Activated T-helper 1 cell treated with Interleukin-2 at 50 U/mL for 16 hours (primary cell): ENCODE measurements at places on chromosomes 12 and 14.

- DNase-seq, result no peak
Observed at GRCh38 chr14:92880351-92880750, 42.6 kb upstream of the CHGA start.

GRCh38 chr12:49708851-49709250 lies 1.6 kb upstream of the FMNL3 start:
- no peak for DNase-seq

GRCh38 chr14:81211844-81212243 lies 8.9 kb downstream of the GTF2A1 start:
- no peak for DNase-seq

GRCh38 chr12:116135209-116135930 lies 142.1 kb downstream of the MED13L start:
- no peak for DNase-seq

DNA sequence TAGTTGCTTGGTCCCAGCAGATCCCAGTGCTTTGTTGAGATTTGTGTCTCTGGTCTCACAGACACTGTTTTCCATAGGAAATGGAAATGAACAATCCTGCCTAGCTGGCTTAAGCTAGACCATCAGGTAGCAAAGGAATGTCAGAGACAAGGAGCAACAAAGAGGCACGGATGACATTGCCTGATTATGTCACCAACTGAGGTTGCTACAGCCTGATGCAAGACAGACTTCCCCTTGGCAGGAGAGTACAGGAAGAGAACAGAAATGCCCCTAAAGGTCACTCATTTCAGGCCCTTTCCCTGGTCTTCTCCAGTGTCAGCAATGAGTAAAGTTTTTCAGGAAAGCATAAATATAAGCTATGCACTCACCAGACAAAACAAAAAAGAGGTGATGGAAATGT lies 2.0 kb upstream of the PRB2 start:
- DNase-seq, result no peak

GRCh38 chr14:61609191-61609843 lies 86.0 kb upstream of the HIF1A start:
- no peak for DNase-seq

DNA sequence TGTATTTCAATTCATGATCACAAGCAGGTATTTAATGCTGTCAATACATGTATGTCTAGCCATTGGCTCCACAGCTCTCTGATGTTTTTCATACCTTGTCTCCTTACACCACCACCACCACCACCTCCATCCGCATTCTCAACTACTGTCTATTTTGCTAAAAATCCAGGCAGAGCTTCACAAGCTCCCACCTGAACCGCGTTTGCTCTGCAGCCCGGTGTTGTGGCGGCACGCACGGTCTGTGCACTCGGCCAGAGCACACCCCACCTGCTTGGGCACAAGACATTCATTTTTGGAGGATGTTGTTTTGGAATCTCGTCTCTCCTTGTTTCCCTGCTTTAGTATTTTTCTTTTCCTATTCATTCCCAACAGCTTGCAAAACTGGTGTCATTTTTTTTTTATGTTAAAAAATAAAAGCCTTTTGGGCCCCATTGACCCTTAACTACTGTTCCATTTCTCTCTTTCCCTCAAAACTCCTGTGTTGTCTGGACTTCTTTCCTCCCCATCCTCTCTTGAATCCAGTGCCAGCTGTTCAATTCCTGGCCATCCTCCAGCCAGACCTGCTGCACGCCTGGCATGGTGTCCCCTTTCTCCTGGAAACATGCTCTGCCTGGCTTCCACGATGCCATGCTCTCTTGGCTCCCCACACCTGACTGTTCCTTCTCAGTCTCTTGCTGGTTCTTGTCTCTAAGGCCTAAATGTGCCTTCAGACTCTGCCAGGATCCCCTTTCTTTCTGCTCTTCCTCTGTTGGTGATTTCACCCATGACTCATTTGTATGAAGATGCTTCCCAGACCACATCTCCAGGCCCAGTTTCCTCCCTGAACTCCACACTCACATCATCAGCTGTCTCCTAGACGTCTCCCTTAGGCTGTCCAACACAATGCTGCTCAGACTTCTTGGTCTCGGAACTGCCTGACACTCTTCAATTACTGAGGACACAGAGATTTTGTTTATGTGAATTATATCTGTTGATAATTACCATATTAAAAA lies 37.9 kb downstream of the PIWIL1 start:
- no peak for DNase-seq

DNA sequence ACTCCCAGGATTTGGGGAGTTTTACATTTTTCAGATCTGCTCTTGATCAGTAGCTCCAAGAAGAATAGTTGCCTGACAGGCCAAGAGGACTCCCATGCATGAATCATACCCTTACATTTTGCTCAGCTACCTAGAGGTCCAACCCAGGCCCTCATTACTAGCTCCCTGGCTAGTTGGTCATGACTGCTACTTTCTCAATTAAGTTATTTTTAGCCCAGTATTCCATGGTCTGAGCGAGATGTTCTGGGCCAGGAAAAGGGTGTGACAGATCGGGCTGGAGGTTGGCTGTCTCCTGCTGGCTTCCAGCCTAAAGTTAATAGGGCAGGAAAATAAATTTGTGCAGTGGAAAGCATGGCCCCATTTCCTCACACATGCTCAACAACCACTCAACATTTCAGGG lies 379.2 kb downstream of the GRIN2B start:
- DNase-seq, result no peak

- peak; percentile 30 for DNase-seq
Observed at GRCh38 chr12:98399532-98399931, 115.9 kb upstream of the TMPO start.

- no peak for DNase-seq
Observed at GRCh38 chr14:71183876-71184689, 276.8 kb downstream of the PCNX1 start.

DNA sequence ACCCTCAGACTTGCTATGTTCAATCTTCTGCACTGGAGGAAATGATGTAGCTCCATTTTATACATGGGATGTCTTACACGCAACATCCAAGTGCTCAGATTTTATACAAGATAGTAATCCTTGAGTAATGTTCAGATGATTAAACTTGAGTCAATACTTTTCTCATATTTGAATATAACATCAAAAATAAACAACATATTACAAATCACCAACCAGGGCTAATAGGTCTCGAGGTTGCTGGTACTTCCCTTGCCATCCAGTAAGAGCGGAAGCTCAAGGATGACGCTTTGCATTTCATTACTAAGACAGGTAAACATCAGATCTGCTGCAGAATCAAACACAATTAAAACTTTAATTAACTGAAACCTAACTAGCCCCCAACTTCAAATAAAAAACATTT lies 97.3 kb downstream of the FOXN3 start:
- DNase-seq, result no peak

DNA sequence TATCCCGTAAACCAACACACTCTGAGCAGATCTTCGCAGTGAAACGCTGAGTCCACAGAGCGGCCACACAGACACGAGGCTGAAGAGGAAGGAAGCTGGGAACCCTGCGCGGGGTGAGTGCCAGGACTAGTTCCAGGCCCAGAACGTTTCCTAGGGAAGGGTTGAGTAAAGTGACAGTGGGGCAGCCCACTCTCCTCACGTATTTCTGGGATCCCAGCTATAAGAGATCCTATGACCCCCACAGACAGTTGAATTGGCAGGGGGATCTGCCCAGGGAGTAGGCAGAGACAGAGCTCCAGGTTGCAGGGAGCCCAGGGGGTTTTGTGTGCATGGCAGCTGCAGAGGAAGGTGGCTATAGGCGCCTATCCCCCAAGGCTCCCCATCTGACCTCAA lies 51.1 kb downstream of the GTF2A1 start:
- DNase-seq, result no peak

DNA sequence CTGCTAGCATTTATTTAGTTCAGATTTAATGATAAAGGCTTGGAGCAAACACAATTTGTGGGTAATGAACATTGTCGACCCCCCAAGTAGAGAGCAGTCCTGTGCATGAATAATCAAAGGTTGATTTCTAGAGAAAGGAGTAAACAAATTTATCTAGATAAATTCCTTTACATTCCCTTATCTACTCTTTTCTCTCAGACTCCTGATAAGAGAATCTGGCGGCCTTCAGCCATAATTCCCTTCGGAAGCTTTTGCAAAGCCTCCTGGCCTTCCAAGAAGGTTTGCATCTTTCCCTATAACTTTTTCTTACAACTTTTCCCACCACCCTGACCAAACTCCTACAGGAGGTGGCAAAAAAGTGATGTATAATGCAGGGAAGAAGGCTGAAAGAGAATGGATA lies 42.1 kb downstream of the TMTC3 start:
- DNase-seq, result no peak

DNA sequence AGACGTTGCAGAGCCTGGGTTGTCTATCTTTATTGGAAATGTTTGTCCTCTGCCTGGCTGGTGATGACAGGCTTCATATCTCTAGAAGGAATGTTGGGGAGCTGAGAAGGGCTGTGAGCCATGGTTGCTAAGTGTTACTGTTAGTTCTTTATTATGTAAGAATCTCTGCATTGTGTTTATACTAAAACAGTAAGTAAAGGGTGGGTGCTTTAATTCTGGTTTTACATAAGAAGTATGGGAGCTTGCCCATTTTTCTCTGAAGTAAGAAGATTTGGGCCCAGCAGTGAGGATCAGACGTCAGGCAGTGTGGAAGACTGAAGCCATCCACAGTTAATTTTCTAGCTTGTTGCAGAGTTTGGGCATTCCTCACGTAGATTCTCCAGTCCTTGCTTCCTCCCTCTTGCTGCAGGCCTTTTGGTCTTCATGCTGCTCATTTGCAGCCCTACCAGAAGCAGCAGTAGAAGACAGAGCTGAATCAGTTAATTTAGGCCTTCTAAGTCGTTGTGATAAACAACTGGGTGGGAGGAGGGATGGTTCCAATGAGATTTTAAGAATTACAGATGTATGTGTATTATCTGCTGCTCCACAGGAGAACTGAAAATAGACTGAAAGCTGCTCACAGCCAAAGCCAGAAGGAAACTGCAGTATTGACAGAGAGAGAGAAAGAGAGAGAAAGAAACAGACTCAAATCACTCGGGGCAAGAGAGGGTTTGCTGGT lies 21.4 kb downstream of the WNT5B start:
- DNase-seq, result no peak

DNA sequence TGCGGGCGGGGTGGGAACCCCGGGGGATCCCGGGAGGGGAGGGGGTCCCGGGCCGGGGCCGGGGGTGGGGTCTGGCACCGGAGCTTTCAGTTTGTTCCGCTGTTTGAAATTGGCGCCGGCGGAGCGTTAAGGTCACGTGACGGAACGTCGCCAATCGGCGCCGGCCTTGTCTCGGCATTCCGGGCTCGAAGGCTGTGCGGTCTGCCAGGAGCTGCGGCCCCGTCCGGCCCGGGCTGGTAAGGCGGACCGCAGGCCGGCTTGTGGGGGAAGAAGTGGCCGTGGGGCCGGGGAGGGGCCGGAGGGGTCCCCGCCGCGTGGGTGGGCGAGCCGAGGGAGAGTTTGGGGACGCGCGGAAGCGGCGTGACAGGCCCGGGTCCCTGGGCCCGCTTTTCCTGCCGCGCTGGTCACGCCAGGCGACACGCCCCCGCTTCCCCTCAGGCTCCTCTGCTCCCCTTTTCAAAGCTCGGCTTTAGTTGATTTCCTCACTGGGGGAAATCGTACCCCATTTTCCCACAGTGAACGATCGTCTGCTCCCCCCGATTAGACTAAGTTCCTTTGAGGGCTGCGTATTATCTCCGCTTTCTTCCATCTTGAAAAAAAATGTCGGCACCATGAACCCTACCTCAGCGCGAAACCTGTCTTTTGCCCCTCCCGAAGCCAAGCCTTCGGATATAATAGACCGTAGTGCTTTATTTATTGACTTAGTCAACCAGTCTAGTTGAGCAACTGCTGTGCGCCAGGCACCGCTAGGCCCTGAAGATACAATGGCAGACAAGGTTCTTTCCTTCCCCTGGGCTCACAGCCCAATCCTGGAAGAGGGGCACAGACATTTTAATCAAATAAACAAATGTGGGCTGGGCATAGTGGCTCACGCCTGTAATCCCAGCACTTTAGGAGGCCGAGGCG lies at the start of the genes FOXM1 and RHNO1:
TSS of gene FOXM1 (minus strand) at position 128 of the 906 bp plus-strand sequence. CDS start 2,696 bp downstream, outside the sequence.
TSS of gene RHNO1 (plus strand) at position 177 of the 906 bp plus-strand sequence. CDS start 8,144 bp downstream, outside the sequence.
- peak; percentile 77 for DNase-seq

DNA sequence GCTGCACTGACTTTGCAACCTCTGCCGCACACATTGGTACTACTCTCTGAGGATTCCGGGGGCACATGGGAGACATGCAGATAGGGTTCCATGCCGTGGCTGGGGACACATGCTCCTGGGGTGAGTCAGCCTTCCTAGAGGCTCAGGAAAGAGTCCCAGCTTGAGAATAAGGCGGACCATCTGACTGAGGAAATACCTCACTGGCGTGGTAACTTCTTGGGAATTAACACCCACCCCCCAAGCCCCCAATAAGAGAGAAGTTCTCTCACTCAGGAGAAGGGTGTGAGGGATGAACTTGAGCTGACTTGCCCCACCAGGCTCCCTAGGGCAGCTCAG lies 23.2 kb downstream of the PLXNC1 start:
- DNase-seq, result no peak

DNA sequence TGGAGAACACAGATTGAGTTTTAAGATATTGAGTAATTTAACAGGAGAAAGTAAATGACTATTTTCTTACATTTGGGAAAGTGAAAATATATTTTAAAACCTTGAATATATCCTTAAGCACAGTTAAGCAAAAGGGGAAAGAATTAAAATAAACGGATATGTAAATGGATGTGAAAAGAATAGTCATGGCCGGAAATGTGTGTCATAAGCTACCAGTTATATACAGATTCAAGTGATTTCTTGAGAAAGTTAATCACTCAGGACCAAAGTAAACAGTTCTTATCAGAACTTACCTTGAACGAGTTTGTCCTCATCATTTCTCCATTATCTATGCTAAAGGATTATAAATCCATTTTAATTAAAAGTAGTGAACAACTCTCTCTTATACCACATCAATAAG lies 33.4 kb downstream of the C12orf75 start:
- DNase-seq, result no peak

- DNase-seq, result no peak
Observed at GRCh38 chr14:92108345-92109254, 2.2 kb upstream of the ATXN3 start.

DNA sequence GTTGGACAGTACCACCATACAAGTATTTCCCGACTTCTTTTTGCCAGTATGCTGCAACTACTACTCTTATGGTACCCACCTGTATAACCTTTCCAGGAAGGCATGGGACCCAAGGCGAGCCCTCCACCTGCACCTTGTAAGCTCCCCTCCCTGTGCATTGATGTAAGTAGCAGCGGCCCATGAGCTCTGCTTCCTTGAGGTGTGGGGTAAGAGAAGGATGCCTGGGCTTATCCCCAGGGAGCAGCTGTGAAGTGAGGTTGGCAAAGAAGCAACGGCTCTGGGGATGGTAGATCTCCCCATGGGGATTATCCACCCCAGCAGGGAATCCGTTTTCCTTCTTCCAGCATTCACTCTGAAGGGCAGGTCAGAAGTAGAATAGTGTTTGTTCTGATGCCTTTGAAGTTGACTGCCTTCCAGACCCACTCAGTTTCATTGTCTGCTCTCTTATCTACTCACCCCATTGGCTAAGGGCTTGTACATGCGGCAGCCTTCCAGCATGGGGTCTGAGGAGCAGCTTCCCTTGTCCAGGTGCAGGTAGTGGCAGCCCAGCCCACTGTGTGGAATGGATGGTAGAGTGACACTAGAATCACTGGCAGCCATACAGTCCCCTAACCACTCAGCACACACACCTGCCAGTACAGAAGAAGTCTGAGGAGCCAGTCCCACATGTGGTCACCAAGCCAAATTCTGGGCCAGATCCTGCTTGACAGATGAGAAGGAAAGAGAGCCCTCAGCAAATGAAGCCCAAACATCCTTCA lies 3.4 kb downstream of the CIROP start:
- DNase-seq, result no peak

GRCh38 chr12:109439181-109439580 lies 37.9 kb downstream of the KCTD10 start:
- no peak for DNase-seq

GRCh38 chr12:128323145-128323920 lies 56.4 kb downstream of the TMEM132C start:
- no peak for DNase-seq
